Prostate gland (tissue), 2 donors: ENCODE measurements at places on chromosomes 11 and 22. TPM values are rescaled to one million over a fixed set of nuclear protein-coding genes. Genes with fewer than 3 reads are reported as not detected.

DNA sequence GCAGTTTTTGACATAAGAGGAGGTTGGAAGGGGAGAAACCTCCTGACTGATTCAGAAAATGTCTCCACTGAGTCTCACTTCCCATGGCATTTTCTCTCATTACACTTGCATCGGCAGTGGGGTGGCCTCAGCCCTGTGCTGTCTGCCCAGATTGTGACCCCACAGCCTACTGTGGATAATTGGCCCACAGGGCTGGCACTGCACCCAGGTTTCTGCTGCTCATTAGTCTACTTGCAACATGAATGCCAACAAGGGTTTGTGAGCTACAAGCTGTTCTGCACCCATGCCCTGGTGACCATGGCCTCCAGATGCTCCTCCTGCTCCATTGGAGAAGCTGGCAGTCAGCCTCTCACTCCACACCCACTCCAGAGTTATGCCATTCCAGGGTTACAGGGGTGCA, 296.0 kb downstream of the CTTN start:
- no peak for DNase-seq

The SOX10 gene
- 8.1 TPM for total RNA-seq

The RDX gene
- 136 TPM for total RNA-seq

- DNase-seq = no peak
Measured at GRCh38 chr11:72833083-72833733, 19.0 kb downstream of the ATG16L2 start.

The SLC17A6 gene
- total RNA-seq = not detected

- no peak for DNase-seq
Measured at GRCh38 chr11:64803846-64804345, 882 bp upstream of the MAP4K2 start.

DNA sequence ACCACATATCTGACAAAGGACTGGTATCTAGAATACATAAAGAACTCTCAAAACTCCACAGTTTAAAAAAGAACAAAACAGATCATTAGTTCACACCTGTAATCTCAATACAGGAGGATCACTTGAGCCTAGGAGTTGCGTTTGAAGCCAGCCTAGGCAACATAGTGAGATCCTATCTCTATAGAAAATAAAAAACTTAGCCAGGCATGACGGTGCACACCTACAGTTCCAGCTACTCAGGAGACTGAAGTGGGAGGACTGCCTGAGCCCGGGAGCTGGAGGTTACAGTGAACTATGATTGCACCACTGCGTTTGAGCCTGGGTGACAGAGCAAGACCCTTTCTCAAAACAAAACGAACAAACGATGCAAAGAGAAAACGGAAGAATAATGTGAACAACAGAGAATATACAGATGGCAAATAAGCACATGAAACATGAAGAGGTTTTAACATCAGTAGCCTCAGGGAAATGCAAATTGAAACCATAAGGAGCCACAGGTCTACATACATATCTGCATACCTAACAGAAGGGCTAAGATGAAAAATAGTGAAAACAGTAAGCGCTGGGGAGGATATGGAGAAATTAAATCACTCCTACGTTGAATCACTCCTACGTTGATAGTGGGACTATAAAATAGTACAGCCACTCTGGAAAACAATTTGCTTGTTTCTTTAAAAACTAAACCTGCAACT, 70.7 kb downstream of the DGCR2 start:
- no peak for DNase-seq

The STK33 gene
- 2.9 TPM for total RNA-seq

GRCh38 chr22:48721395-48721669, 1106.3 kb downstream of the BRD1 start:
- peak; percentile 67 for DNase-seq

GRCh38 chr11:32586576-32587190, 3.1 kb downstream of the EIF3M start:
- DNase-seq = no peak

The PGA5 gene
- total RNA-seq = not detected

GRCh38 chr11:5690736-5691135, 1.1 kb downstream of the TRIM22 start:
- no peak for DNase-seq

The CCDC73 gene
- total RNA-seq = 2.7 TPM

GRCh38 chr11:59710136-59710847, 3.4 kb downstream of the OR10V1 start:
- DNase-seq = no peak

DNA sequence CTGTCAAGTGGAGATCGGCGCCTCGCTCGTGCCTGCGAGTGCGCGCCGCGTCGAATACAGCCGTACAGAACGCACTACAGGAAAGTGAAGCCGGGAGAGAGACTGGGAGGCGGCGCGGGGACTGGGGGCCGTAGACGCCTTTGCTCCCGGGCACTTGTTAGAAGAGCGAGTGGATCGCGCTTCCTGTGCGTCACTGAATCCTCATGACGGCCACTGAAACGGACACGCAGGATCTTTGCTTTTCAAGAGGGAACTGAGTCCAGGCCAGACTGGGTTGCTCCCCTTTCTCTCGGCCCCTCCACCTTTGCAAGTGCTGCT, 314 bp downstream of the RIC8A start:
- DNase-seq = no peak

- DNase-seq = no peak
Measured at GRCh38 chr11:61711498-61711897, 31.3 kb downstream of the DAGLA start.

DNA sequence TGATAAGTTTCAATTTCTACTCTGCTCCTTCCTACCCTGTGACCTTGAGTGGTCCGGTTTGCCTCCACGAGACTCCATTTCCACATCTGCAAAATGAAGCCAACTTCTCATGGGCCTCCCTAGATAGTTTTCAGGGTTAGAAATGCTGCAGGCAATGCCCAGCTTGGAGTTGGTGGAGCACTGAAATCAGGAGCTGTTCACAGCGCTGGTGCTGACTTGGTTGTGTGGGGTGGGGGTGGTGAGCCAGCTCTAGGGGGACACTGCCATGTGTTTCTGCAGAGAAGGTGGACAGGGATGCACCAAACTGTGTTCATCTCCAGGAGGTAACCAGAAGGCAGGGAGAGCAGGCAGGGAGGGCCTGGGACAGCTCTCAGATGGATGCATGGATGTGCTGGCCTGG, 37.0 kb downstream of the SGSM1 start:
- no peak for DNase-seq

The TMX2 gene
- total RNA-seq = 84.4 TPM

The SCGB2A2 gene
- not detected for total RNA-seq

The OR8D1 gene
- total RNA-seq = not detected

The TYMP gene
- 42.8 TPM for total RNA-seq

- no peak for DNase-seq
Measured at GRCh38 chr11:1326435-1327063, 17.1 kb upstream of the TOLLIP start.

DNA sequence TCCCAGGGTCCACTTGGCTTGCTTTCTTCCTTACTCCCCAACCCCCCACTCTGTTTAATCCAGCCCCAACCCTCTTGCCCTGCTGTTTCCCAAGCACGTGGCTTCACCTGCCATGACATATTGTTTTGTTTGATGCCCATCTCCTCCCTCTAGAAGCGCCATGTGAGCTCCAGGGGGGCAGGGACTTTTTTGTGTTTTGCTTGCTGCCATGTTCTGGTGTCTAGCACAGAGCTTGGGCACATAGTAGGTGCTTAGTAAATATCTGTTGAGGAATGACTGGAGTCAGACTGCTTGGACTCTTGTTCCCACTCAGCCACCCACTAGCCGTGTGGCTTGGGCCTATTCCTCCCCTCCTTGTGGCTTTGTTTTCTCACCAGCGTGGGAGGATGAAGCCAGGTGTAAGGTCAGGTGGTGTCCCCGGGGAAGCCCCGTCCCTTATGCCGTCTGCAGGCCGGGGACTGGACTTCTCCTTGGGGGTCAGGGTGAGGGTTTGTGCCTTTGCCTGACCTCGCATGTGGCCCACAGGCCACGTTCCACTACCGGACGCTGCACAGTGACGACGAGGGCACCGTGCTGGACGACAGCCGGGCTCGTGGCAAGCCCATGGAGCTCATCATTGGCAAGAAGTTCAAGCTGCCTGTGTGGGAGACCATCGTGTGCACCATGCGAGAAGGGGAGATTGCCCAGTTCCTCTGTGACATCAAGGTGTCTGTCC, 3.8 kb downstream of the AIP start:
- DNase-seq = no peak

- DNase-seq = no peak
Measured at GRCh38 chr11:44952500-44953260, 2.0 kb upstream of the TP53I11 start.

GRCh38 chr11:61828379-61828628, 204 bp downstream of the FADS2 start:
- DNase-seq = no peak

DNA sequence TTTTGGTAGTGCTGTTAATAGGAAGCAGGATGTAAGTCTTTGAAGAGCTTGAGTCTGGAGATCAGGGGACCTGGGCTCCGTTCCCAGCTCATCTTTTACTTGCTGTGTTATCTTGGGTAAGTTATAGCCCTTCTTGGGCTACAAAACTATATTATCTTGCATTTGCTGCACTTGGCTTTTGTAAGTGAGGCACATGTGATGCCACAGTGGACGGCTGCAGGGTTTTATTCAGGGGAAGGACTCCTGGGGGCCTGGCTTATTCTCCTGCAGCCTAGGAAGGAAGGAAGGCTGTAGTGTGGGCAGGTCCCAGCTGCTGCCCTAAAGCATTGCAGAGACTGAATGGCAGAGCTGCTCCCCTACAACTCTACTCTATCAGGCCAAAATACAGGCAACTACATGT, 6.4 kb downstream of the CD82 start:
- no peak for DNase-seq

The SORL1 gene
- total RNA-seq = 97.6 TPM

DNA sequence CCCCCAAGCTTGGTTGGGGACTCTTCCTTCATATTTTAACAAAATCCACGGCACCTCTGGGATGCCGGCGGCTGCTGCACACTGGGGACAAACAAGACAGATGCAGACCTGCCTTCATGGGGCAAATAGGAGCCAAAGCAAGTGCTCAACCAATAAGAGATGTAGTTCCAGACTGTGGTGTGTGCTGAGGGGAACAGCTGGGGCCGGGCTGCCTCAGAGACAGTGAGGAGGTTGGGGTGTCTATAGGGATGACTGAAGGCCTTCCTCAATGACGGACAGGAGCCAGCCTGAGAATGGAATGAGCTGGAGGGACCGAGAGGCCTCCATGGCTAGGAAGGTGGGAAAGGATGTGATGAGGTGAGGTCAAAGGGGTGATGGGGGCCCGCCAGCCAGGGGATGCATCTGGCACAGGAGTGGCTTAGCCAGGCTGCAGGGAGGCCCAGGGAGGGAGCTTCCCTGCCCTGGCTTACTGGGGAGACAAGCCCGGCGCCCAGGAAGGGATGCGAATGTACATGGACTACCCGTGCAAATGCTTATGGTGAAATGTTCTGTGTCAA, 10.3 kb upstream of the CTSD start:
- DNase-seq = no peak

DNA sequence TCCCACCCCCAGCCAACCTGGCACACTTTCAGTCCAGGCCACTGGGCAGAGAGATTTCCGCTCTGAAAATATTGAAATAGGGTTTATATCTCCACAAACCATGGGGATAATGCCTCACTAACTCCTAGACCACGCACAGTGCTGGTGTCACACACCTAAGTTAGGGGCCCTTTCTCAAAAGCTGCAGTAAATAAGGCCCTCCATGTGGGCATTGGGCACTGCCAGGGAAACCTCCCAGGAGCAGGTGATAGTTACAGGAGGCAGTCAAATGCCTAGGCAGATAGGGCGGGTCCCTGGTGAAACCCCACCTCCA, 3.1 kb upstream of the IL10RA start:
- no peak for DNase-seq
